Liver (tissue), 10 donors: ENCODE measurements at places on chromosomes 12 and 14. TPM values are rescaled to one million over a fixed set of nuclear protein-coding genes. Genes with fewer than 3 reads are reported as not detected.

DLGAP5 gene
- 42.5 TPM for total RNA-seq

KRT2 gene
- not detected for total RNA-seq

GNS gene
- total RNA-seq, result 78.6 TPM

RTL1 gene
- not detected for total RNA-seq

ESRRB gene
- 0.14 TPM for total RNA-seq
